ENCODE measurements at places on chromosomes 5 and 9.

GRCh38 chr9:136052472-136052880 lies 42.6 kb downstream of the NACC2 start:
- DNase-seq: no peak
- H3K4me3 ChIP-seq: no peak overlapping the region
- no peak overlapping the region for H3K27ac ChIP-seq
- H3K36me3 ChIP-seq: peaks cover 8% of the 10 kb centered on the region
- H3K4me1 ChIP-seq: peaks cover 32% of the 10 kb centered on the region
- no peaks in the 10 kb centered on the region for H3K27me3 ChIP-seq

- no peak overlapping the region for H3K27ac ChIP-seq
- no peak for DNase-seq
- H3K4me3 ChIP-seq: no peak overlapping the region
- H3K27me3 ChIP-seq: no peaks in the 10 kb centered on the region
- no peaks in the 10 kb centered on the region for H3K4me1 ChIP-seq
- no peaks in the 10 kb centered on the region for H3K36me3 ChIP-seq
These were observed 49.1 kb downstream of the WNK2 start for GRCh38 chr9:93233033-93233432.

- no peak overlapping the region for H3K4me3 ChIP-seq
- H3K27ac ChIP-seq: no peak overlapping the region
- no peaks in the 10 kb centered on the region for H3K4me1 ChIP-seq
- no peaks in the 10 kb centered on the region for H3K27me3 ChIP-seq
- no peaks in the 10 kb centered on the region for H3K36me3 ChIP-seq
These were observed 456.3 kb upstream of the WWC1 start for GRCh38 chr5:167835146-167835545.

- DNase-seq: no peak
- peaks cover 17% of the 10 kb centered on the region for H3K4me1 ChIP-seq
- no peaks in the 10 kb centered on the region for H3K36me3 ChIP-seq
- H3K27me3 ChIP-seq: no peaks in the 10 kb centered on the region
- H3K4me3 ChIP-seq: no peak overlapping the region
These were observed 231.3 kb downstream of the ZSWIM6 start for GRCh38 chr5:61563401-61563800.

DNA sequence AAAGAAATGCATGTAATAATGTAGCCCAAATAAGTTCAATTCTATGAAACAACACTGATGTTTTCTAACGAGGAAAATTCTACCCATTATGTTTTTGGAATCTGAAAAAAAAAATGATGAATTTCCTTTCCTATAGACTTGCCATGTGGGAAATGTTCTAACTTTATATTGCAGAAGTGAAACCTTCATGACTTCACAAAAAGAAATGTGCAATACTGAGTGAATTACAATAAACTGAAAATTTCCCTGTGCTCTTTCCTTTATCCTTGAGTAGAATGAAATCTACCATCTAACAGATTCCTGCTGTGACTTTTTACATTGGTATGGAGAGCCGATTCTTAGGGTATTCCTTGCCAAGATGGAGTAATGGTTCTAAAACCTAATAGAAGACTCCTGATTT lies 1622.5 kb downstream of the MAT2B start:
- no peak for DNase-seq
- H3K36me3 ChIP-seq: no peaks in the 10 kb centered on the region
- H3K4me3 ChIP-seq: no peak overlapping the region
- no peaks in the 10 kb centered on the region for H3K4me1 ChIP-seq
- no peaks in the 10 kb centered on the region for H3K27me3 ChIP-seq

- H3K36me3 ChIP-seq: no peaks in the 10 kb centered on the region
- H3K27ac ChIP-seq: no peak overlapping the region
- no peaks in the 10 kb centered on the region for H3K27me3 ChIP-seq
- no peaks in the 10 kb centered on the region for H3K4me1 ChIP-seq
- no peak for DNase-seq
These were observed 226.0 kb upstream of the PTGER4 start for GRCh38 chr5:40453689-40454088.

DNA sequence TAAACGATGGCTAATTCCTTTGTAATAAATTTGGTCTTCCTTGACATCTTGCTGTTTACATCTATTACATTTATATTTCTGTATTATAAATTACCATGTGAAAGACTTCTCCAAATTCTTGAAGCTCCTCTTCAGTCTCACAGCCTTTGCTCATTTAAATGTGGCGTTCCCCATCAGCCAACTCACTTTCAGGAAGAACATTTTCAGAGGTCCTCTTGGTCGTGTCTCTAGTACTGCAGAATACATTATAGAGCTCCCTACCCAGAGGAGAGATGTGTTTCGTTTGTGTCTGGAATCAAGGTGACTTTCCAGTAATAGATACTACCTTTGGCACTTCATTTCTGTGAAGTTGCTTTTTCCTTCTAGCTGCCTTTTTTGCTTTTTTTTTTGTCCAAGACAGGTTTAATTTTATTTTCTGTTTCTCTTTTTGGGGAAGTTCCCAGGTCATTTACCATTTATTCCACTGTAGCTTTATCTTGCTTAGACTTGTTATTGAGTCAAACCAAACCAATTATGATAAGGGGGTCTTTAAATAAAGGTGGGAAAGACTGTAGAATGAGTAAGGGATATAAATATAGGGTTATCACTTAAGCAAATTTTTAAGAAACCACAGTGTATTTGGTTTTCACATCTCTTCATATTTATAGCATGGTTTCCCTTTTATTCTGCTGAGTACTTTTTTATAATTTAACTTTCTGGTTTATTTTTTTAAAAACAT lies 12.8 kb downstream of the UBE2B start:
- no peak for DNase-seq
- peaks cover 92% of the 10 kb centered on the region for H3K36me3 ChIP-seq
- H3K27ac ChIP-seq: no peak overlapping the region
- H3K4me1 ChIP-seq: no peaks in the 10 kb centered on the region
- H3K27me3 ChIP-seq: no peaks in the 10 kb centered on the region

- no peak overlapping the region for H3K27ac ChIP-seq
- peaks cover 22% of the 10 kb centered on the region for H3K4me1 ChIP-seq
- peaks cover 67% of the 10 kb centered on the region for H3K27me3 ChIP-seq
- no peaks in the 10 kb centered on the region for H3K36me3 ChIP-seq
- H3K4me3 ChIP-seq: no peak overlapping the region
These were observed 68.1 kb upstream of the GGTA1 start for GRCh38 chr9:121567500-121568342.

DNA sequence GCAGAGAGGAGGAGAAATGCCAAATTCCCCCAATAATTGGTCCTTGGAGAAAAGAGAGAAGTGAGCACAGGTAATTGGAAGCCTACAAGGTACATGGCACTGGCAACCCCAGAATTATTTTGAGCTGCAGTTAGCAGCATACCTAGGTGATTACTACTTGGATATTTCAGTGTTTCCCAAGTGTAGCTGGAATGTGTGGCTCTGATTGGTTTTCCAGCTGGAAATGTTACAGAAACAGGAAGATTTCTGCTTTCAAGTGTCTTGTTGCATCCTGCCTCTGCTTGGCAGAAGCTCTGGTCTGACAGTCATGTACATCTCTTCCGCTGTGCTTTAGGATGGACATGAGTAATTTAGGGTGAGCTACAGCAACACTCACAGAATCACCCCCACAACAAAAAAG lies 262.1 kb downstream of the ENC1 start:
- H3K4me1 ChIP-seq: no peaks in the 10 kb centered on the region
- no peak for DNase-seq
- no peak overlapping the region for H3K27ac ChIP-seq
- no peaks in the 10 kb centered on the region for H3K36me3 ChIP-seq
- H3K27me3 ChIP-seq: no peaks in the 10 kb centered on the region

DNA sequence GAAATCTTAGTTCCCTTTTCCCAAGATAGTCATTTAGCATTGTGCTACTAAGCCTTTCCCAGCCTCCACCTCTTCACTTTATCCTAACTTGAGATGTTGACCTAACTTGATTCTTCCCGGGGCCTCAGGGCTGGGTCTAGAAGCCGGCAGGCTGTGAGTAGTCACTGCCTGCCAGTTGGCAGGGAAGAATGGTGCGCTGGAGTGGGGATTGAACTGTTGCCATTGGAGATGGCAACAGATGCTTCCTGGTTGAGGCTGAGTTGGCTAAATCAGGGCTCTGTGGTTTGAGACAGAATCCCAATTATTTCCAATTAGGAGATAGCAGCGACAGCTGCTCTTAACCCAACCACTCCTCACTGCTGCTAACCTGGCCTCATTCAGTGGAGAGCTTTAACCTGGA lies 343.1 kb downstream of the BRINP1 start:
- H3K27me3 ChIP-seq: no peaks in the 10 kb centered on the region
- no peak overlapping the region for H3K4me3 ChIP-seq
- no peaks in the 10 kb centered on the region for H3K4me1 ChIP-seq

GRCh38 chr5:147578228-147579024 lies 68.6 kb upstream of the DPYSL3 start:
- H3K36me3 ChIP-seq: no peaks in the 10 kb centered on the region
- H3K27ac ChIP-seq: no peak overlapping the region
- H3K4me3 ChIP-seq: no peak overlapping the region
- no peak for DNase-seq

- H3K4me3 ChIP-seq: no peak overlapping the region
- H3K27ac ChIP-seq: no peak overlapping the region
- no peaks in the 10 kb centered on the region for H3K36me3 ChIP-seq
- H3K4me1 ChIP-seq: peaks cover 2% of the 10 kb centered on the region
These were observed 352.4 kb downstream of the CETN3 start for GRCh38 chr5:90056911-90057705.

Measured in neuronal stem cell (in vitro differentiated cells).